Stimulated activated CD4-positive, alpha-beta T cell treated with anti-CD3 and anti-CD28 coated beads, TNF-alpha, amount 100 ng/mL, for 1 hour (primary cell): ENCODE measurements at places on chromosomes 5 and 9.

GRCh38 chr5:75364571-75365280 lies 27.7 kb downstream of the HMGCR start:
- no peak for DNase-seq

- no peak for DNase-seq
Observed at GRCh38 chr9:123776708-123777537, 153.0 kb downstream of the DENND1A start.

GRCh38 chr5:134438721-134439123 lies 27.0 kb upstream of the CDKN2AIPNL start:
- no peak for DNase-seq

- no peak for DNase-seq
Observed at GRCh38 chr9:71812385-71812784, 44.1 kb upstream of the CEMIP2 start.

DNA sequence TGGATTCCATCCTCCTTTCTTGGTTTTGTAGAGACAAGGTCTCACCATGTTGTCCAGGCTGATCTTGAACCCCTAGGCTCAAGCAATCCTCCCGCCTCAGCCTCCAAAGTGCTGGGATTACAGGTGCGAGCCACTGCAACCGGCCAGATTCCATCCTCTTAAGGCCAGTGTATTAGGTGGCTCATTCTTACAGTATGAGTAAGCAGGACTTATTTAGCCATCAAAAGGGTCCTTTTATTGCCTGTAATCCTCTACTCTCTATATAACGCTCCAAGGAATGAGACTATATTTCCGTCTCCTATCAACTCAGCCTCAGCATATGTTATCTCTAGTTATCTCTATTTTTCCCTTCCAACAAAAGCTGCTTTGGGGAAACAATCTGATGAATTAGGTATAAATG lies 3.0 kb upstream of the ERBIN start:
- DNase-seq: no peak

- DNase-seq: no peak
Observed at GRCh38 chr9:86979657-86980056, 32.4 kb upstream of the GAS1 start.

DNA sequence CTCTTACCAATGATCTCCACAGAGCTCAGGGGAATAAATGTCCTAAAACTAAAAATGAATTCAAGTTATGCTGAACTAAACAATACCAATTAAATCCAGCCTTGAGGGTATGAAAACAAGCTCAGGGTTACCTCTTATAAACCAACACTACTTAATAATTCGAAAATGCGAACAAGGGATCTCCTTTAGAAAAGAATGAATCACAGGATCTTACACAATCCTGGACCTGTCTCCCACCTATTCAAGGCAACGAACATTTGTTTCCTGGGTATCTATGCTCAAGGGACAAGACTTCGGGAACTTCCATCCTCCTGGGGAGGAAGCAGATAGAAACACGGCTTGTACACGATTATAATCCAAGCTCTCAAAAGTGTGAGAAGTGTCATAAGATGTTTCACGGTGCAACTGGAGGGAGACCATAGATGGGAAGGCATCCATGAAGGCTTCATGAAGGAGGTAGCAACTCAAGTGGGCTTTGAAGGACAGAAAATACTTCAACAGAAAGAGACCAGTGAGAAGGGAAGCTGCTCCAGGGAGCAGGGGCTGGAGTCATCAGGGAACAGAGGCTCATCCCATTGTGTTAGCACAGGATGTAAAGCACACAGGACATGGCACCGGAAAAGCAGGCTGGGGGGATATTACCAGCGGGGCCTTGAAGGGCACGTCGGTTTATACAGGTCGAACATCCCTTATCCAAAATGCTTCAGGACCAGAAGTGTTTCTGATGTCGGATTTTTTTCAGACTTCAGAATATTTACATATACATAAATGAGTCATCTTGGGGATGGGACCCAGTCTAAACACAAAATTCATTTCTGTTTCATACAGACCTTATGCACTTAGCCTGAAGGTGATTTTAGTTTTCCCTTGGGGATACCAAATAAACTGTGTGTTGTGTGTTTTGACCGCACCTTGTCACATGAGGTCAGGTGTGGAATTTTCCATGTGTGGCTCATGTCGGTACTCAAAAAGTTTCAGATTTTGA lies 87.4 kb downstream of the TLE1 start:
- no peak for DNase-seq
